ENCODE measurements at places on chromosomes 13 and 19. TPM values are rescaled to one million over a fixed set of nuclear protein-coding genes. Genes with fewer than 3 reads are reported as not detected.
A peak's percentile ranks its signal among the peaks of the same experiment; 100 is the strongest.

DNA sequence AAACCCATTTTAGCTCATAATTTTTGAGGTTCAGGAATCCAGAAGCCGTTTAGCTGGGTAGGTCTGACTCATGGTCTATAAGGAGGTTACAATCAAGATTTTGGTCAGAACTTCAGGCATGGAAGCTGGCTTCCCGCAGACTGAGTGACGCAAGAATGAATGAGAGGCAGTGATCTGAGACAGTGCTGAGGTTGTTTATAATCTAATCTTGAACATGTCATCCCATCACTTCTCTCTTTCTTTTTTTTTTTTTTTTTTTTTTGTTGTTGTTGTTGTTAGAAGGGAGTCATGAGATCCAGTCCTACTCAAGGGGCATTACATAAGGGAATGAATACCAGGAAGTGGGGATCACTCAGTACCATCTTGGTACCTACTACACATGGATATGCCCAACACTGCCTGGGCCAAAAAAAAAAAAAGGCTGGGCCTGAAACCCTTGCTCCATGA lies 217.4 kb downstream of the DLEU7 start:
- no peak for DNase-seq

Gene ADGRE3
- not detected for total RNA-seq

GRCh38 chr13:43100667-43101066 lies 77.3 kb downstream of the DNAJC15 start:
- no peak for DNase-seq

GRCh38 chr19:38538793-38539528 lies 78.8 kb downstream of the MAP4K1 start:
- no peak for DNase-seq

GRCh38 chr19:40341601-40342482 lies 6.4 kb downstream of the C19orf47 start:
- DNase-seq, result no peak

- DNase-seq, result no peak
Measured at GRCh38 chr13:46605825-46606554, 53.0 kb downstream of the LRCH1 start.

DNA sequence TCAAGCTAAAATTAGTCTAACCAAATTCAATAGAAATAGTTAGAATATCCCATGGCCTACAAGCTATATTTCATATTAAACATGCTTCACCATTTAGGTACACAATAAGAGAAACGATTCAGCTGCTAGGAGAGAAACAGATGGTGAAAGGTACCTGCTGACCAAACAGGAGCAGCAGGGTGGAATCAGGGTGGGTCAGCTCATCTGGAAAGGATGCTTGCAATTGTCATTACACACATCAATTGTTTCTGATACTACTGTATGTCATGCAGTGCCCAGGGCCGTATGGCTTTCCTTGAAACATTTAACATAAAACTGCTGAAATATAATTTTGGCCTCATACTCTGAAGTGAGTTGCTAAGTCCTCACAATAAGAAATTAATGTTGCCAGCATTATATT lies 776.0 kb downstream of the DACH1 start:
- DNase-seq, result no peak

- DNase-seq, result no peak
Measured at GRCh38 chr13:73195091-73195490, 136.3 kb downstream of the KLF5 start.

Gene PDCD5
- 77.8 TPM for total RNA-seq

DNA sequence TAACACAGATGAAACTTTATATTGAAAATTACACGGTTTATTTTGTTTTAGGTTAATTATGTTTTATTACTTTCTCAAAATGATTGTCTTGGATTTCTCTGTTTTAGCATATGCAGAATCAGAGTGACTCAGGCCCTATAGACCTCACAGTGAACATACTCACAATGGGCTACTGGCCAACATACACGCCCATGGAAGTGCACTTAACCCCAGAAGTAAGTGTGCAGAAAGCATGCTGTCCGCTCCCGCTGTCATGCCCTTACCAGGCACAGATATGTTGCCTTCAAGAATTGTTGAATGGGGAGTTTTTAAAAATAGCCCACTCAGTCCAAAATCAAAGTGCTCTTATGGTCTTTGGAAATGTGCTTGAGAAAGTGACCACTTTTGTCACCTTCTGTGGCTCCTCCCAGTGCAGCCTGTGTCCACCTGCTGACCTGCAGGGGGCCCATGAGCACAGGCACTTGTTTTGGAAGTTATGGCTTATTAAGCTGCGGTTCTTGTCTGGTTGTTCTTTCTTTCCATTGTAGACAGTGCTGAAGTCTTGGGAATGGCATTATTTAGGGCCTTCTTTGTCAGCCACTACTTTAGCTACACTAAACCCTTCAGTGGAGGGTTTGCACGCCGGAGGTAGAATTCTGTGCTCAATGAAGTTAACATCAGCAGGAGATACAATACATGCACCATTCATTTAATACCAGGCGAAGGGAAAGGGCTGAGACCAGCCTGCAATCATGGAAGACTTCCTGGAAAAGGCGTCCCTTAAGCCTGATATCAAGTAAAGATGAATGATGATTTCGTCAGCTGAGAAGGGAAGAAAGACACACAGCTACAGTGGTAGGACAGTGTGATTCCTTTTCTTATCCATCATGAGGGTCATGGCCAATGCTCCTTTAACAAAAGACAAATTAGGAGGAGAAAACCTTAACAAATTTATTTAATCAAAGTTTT lies 36.7 kb downstream of the CUL4A start:
- DNase-seq, result peak; percentile 25

DNA sequence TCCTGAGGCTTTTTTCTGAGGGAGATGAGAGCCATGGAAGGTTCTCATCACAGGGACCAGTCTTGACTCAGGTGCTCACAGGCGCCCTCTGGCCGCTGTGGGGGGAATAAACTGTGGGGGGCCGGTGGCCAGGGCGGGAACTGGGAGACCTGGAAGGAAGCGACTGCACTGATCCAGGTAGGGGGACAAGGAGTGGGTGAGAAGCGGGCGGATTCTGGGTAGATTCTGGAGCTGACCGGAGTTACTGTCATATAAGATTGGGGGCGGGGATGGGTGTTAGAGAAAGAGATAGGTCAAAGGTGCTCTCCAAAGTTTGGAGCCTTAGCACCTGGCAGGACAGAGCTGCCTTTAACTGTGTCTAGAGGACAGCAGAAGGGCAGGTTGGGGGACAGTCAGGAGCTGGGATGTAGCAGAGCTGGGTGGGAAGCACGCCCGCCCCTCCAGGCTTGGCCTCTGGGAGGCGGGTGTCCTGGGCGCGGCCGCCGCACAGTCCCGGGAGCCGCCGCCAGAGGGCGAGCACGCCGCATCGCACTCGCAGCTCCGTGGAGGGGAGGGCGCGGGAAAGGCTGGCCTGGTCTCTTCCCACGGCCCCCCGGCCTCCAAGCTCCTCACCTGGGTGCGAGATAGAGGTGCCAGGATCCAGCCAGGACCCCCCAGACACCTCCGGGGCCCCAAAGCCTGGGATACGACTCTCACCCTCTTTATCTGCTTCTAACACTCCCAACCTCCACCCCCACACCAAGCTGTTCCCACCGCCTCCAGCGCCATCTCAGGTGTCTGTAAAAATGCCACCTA lies 4.2 kb upstream of the DAND5 start:
- peak; percentile 88 for DNase-seq

All from GM23338 (cell line).